T-helper 9 cell (primary cell): ENCODE measurements at places on chromosomes 2 and 18.

DNA sequence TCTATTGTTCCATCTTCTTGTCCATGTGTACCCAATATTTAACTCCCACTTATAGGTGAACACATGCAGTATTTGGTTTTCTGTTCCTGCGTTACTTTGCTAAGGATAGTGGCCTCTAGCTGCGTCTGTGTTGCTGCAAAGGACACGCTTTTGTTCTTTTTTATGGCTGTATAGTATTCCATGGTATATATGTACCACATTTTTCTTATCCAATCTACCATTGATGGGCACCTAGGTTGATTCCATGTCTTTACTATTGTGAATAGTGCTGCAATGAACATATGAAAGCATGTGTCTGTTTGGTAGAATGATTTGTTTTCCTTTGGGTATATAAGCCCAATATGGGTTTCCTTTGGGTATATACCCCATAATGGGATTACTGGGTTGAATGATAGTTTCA, 77.3 kb upstream of the MMADHC start:
- DNase-seq = no peak

DNA sequence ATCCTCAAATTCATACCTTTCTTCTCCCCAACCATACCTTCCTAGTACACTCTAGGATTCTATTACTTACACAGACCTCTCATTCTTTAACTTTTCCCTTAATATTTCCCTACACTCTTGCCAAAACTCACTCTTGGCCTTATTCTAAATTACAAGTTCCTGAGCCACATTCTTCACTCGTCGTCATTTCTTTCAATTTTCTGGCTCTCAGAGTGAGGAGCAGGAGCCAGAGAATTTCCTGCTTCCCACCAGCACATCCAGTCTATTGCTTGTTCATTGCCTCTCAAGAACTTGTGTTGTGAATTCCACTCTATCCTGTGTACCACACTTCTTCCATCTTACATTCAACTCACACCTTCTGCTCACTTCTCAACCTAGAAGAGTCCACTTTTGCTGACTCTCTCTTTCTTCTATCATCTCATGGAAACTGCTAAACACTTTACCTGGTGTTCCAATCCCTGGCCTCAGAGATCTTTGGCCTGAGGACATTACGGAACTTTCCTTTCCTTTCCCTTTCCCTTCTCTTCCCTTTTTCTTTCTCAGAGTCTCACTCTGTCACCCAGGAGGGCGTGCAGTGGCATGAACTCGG, 171.6 kb downstream of the PLCL1 start:
- no peak for DNase-seq

DNA sequence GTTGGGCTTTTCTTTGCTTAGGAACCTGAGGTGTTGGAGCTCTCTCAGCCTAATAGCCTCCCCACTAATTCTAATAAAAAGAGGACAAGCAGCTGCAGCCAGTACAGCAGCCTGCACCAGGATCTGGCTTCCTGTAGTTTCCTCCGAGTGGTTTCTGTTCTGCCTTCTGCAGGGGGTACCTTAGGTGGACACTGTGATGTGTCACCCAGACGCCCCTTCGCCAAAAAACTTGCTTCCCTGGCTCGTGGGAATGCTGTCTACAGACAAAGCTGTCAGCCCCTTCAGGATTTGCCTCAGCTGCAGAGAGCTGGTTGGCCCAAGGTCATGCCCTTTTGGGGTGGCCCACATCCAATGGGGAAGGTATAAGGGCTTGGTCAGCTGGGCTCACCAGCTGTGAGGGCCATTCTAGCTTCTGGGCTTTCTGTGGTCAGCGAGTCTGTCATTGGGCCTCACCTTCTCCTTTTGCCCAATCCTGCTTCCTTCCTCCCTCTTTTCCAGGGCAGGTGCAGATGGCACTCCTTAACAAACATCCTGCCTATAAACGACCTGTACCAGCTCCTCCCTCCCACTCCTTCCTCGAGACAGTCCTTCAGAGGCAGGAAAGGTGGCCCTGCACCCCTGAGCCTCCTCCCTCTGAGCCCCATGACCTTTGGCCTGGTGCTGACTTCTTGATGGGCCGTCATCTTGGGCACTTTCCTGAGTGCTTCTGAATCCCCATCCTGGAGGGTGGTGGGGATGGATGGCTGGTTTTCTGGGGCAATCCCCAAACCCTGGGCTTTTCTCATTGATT, 44.0 kb upstream of the ROCK2 start:
- no peak for DNase-seq

DNA sequence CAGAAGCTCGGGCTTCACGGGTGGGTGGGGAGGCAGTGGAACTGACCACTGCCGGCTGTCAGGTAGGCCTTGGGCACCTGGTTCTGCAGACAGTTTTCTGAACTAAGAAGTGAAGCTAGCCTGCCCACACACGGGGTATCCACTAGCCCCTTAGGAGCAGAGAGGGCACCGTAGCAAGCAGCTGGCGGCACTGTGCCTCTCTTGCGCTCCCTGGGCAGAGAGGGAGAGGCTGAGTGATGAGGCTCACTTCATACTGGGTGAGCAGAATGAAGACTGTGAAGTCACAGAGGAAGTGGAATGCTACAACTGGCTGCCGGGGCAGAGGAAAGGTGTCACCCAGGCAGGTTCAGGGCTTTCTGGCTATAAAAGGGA, 753 bp downstream of the ITPRIPL1 start:
- DNase-seq = peak; percentile 38

GRCh38 chr2:10495311-10495987, 47.3 kb upstream of the ODC1 start:
- DNase-seq = no peak

DNA sequence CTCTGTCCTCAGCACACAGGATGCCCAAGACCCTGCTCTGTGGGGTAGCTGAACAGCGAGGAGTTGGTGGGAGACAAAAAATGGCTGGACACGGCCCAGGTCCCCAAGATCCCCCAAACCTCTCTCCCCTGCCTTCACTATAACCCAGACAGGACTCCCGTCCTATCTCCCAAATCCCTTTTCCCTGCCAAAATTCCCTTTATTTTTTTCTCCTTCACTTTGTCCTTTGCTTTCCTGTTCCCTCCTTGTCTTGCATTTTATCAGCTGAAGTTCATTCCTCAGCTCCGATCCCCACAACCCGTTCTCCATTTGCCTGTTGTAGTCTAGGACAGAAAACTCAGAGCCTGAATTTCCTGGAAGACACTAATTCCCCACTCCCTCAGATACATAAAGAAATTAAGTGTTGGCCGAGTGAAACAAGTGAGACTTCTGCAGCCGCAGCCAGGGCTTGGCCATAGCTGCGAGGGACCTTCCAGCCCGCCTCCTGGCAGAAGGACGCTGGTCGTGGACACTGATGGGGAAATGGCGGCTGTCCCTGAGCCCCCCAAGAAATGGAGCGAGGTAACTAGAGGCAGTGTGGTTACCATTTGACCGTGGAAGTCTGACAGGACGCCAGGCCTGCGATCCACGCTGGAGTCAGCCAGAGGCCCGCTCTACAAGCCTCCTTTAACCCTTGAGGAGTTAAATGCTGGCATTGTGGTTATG, 173.6 kb downstream of the BCL2 start:
- DNase-seq = no peak

GRCh38 chr2:100645695-100646429, 83.1 kb downstream of the PDCL3 start:
- DNase-seq = no peak

DNA sequence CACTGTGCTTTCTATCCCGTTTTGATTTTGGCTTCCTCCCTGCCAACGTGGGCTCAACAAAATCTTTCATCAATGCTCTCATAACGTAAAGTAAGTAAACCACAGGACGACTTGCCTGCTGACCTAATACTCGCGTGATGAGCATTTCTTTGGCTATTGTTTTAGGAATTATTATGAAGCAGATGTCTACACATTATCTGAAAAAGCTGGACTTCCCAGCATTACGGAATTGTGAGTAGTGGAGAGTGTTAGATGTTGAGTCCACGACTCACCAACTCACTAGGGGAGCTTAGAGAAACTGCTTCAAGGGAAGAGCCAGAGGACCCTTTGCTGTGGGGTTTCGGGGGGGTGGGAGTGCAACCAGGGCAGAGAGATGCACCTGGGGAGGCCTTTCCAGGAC, 21.9 kb downstream of the HJURP start:
- DNase-seq = no peak

- no peak for DNase-seq
These were observed 147.4 kb downstream of the ZEB2 start for GRCh38 chr2:144372410-144373080.
